ENCODE measurements at places on chromosomes 2 and 18. TPM values are rescaled to one million over a fixed set of nuclear protein-coding genes. Genes with fewer than 3 reads are reported as not detected.

TUBA3E gene
- total RNA-seq: 102 TPM

SCYGR4 gene
- not detected for total RNA-seq

IHH gene
- not detected for total RNA-seq

PLCD4 gene
- total RNA-seq: 1.3 TPM

STAT4 gene
- total RNA-seq: 0.69 TPM

NLRC4 gene
- 0.54 TPM for total RNA-seq

KANSL3 gene
- total RNA-seq: 35.6 TPM

DPP10 gene
- total RNA-seq: not detected

PLGLB1 gene
- 3.3 TPM for total RNA-seq

CXCR1 gene
- 0.47 TPM for total RNA-seq

FARSB gene
- 19.0 TPM for total RNA-seq

ANKRD30B gene
- total RNA-seq: not detected

MRPL33 gene
- 367 TPM for total RNA-seq

POTEF gene
- total RNA-seq: not detected

ADAM23 gene
- 81.2 TPM for total RNA-seq

CREG2 gene
- not detected for total RNA-seq

SERPINB11 gene
- not detected for total RNA-seq

ANKRD30BL gene
- total RNA-seq: not detected

ZNF397 gene
- 16.5 TPM for total RNA-seq

MAP3K19 gene
- total RNA-seq: not detected

B4GALT6 gene
- total RNA-seq: 5.6 TPM

CD207 gene
- total RNA-seq: 0.32 TPM

SERPINB13 gene
- not detected for total RNA-seq

LIMS4 gene
- 3.2 TPM for total RNA-seq

GPBAR1 gene
- total RNA-seq: 0.52 TPM

ERFE gene
- total RNA-seq: not detected

TLX2 gene
- not detected for total RNA-seq

MYO7B gene
- total RNA-seq: 1.3 TPM

ARL4C gene
- 1.8 TPM for total RNA-seq

LYPD1 gene
- total RNA-seq: not detected

SLC23A3 gene
- total RNA-seq: not detected

EN1 gene
- total RNA-seq: not detected

VIT gene
- 6.8 TPM for total RNA-seq

IL36RN gene
- not detected for total RNA-seq

COL4A3 gene
- 1.9 TPM for total RNA-seq

RBM43 gene
- total RNA-seq: 2.6 TPM

AQP12A gene
- not detected for total RNA-seq

RAD51AP2 gene
- 0.13 TPM for total RNA-seq

FAM124B gene
- total RNA-seq: 1.6 TPM

DTNB gene
- 3.6 TPM for total RNA-seq

ING5 gene
- 15.8 TPM for total RNA-seq

NYAP2 gene
- total RNA-seq: not detected
